Uterus (tissue), 4 donors: ENCODE measurements at places on chromosomes 6 and 20.

DNA sequence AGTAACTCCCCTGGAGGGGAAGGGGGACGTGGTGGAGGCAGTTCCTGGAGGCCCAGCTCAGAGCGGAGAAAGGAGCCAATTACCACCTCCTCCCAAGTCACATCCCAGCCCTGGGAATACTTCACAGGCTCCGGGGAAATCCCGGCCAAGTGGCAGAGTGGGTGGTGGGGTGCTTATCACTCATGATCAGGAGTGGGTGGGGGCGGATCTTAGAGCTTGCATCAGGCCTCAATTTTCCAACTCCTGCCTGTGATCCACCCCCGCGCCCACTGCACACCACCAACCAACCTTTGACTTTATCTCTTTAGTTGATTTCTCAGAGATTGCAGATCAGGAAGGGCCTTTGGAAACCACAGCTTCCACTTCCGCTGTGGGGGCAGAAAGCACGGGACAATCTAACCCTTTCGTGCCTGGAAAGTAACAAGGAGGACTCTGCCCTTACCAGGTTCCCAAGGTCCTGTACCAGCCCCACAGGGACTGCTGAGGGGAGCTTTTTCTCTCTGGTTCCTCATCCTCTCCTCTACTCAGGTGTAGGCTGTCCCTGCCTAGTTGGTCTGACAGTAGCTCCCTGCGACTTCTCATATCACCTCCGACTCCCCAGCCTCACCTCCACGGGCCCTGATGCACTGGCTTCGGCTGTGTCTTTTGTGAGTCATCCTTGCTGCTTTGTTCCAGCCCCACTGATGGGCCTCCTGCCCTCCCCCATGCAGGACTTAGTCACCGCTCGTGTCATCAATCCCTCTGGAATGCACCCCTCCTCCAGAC lies 24.9 kb upstream of the IER3 start:
- DNase-seq = peak; percentile 88
- H3K4me3 ChIP-seq = no peak overlapping the region

DNA sequence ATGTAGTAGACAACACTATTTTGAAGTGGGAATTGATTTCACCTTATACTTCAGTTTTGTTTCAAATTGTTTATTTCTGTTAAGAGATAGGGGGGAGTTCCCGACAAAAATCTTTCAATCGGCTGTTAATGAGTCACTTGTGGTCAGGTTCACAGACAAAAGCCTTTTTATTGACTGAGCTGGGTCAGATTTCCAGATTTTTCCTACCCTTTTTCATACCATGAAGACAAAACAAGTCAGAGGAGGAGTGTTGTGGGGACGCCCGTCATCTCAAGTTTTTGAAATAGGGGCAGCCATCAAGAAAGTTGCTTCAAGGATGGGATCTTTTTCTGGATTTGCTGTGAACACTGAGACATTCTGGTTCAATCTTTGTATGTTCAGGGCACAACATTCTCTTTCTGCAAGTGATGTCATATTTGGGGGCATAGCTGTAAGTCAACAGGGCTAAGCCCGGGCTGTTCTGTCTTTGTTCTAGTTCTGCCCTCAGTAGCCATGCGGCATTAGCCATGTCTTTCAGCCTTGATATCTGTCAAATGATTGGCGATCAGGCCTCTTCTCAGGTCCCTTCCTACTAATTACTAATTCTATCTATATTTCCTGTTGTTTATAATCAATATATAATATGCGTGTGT lies 496.0 kb upstream of the MARCKS start:
- no peaks in the 10 kb centered on the region for H3K27me3 ChIP-seq
- H3K4me3 ChIP-seq = no peak overlapping the region
- H3K4me1 ChIP-seq = no peaks in the 10 kb centered on the region
- no peak for DNase-seq

DNA sequence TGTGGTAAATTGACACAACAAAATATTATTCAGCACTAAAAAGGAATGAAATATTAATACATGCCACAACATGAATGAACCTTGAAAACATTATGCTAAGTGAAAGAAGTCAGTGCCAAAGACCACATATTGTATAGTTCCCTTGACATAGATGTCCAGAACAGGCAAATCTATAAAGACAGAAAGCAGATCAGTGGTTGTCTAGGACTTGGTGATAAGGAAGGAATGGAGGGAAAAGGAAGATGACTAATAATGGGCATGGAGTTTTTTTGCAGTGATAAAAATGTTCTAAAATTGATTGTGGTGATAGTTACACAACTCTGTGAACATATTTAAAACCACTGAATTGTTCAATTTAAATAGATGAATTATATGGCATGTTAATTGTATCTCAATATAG lies 32.5 kb downstream of the TBX18 start:
- no peak overlapping the region for H3K27ac ChIP-seq
- no peaks in the 10 kb centered on the region for H3K27me3 ChIP-seq
- H3K36me3 ChIP-seq = no peaks in the 10 kb centered on the region
- H3K4me1 ChIP-seq = no peaks in the 10 kb centered on the region
- H3K4me3 ChIP-seq = no peak overlapping the region
- no peak for DNase-seq

DNA sequence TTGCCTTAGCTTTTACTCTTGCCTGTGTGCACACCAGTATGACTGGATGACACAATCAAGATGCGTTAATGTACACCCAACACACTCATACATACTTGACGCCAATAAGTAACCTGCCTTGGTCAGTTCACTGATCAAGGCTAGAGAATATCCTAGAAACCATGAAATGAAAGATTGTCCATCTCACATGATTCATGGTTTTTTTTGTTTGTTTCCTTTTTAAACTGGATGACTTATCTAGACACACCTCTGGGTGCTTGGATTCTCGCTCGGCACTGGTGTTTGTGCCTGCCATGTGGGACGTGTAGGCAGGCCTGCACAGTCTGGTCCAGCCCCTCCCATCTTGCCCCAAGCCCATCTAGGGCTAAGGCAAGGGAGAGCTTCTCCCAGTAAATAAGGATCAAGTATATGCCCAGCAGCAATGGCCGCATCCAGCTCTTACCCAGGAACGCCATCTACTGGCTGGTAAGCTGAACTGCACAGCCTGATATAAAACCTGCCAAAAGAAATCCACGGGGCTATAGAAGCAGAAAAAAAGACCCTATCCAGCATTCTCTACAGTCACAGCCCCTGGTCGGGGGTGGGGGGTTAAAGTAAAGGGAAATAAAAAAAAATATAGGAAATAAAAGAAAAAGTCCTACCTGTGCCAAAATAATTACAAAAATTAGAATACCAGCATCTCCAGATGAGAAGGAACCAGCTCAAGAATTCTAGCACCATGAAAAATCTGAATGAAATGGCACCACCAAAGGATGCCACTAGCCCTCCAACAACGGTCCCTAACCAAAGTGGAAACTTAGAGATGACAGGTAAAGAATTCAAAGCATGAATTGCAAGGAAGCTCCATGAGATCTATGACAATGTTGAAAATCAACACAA lies 73.3 kb downstream of the OTOR start:
- H3K36me3 ChIP-seq = no peaks in the 10 kb centered on the region
- no peak overlapping the region for H3K27ac ChIP-seq
- DNase-seq = no peak

DNA sequence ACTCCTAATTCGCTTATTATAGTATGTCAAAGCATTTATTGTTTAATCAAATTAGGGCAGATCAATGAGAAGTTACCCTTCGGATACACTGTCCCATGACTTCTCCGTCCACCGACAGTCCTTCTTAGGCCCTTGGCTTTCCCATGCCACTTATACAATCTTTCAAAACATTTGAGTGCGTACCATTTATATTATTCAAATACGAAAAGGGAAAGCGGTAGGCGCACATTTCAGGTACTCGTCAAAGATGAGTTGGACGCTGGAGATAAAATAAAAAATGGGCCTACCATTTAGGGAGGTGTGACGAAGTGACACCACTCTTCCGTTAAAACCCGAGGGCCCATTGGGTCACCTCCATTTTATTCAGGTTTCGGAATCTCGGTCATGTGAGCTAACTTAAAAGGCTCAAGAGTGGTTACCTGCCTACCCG lies 542 bp upstream of the AFG1L start:
- no peak for DNase-seq
- H3K27ac ChIP-seq = peak overlapping the region; percentile 80
- H3K36me3 ChIP-seq = no peaks in the 10 kb centered on the region
- no peaks in the 10 kb centered on the region for H3K4me1 ChIP-seq
- no peaks in the 10 kb centered on the region for H3K27me3 ChIP-seq

DNA sequence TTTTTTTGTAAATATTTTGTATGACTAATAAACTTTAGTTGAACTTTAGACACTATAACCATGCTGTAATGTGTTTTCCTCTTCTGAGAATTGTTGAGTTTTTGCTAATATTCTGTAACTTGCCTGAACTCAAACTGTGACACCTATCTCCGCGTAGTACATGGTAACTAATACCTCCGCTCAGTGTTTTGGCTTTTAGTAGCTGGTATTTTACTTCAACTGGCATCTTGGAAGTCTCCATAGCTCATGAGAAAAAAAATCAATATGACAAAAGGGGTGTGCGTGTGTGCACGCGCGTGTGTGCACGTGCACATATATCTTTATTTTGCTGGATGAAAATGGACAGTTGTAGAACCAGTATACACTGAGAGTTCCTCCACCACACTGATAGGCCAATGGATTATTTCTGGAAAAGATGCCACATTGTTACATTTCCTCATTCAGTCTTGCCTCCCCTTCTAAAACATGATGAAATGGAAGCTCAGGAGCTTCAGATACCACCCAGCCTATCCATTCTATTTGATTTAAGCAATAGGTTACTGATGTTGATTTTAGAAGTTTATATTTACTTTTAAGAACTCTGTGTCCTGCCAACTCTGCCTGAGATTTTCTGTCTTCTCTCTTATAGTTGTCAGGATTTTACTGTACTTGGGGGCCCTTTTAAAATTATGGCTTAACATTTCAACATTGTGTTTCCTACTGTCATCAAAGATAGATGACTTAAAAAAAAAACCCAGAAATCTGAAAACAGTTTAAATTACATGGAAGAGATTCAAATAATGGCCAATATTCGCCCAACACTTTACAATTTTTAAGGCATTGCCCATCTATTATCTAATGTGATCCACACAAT lies 16.3 kb upstream of the ADGRG6 start:
- H3K27ac ChIP-seq = no peak overlapping the region
- DNase-seq = no peak
- no peaks in the 10 kb centered on the region for H3K27me3 ChIP-seq
- no peak overlapping the region for H3K4me3 ChIP-seq
- no peaks in the 10 kb centered on the region for H3K4me1 ChIP-seq

- no peak for DNase-seq
- no peaks in the 10 kb centered on the region for H3K36me3 ChIP-seq
- no peaks in the 10 kb centered on the region for H3K27me3 ChIP-seq
- H3K27ac ChIP-seq = no peak overlapping the region
- no peaks in the 10 kb centered on the region for H3K4me1 ChIP-seq
These were observed 317.1 kb upstream of the HSF2 start for GRCh38 chr6:122082370-122082769.

DNA sequence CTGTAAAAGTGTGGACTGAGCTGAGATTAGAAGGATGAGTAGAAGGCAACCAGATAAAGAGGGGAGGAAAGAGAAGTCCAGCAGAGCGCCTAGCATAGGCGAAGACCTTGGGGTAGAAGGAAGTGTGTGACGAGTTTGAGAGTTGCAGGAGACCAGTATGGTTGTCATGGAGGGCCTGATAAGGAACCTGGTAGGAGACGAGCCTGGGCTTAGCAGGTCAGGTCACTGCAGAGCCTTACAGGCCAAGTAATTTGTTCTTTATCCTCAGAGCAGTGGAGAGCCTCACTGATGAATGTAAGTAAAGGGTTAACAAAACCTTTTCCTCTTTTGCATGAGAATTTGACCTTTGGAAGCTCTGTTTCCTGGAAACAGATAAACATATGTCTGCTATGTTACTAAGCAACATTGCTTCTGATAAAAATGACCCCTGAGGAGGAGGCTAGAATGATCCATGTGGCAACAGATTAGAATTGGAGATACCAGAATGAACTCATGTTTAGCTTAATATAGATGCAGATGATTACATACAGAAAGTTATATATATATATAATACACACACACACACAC lies 2.9 kb upstream of the TMEM74B start:
- peaks cover 11% of the 10 kb centered on the region for H3K4me1 ChIP-seq
- no peak overlapping the region for H3K4me3 ChIP-seq
- no peak for DNase-seq

GRCh38 chr6:143478479-143479062 lies 28.0 kb downstream of the PEX3 start:
- H3K27ac ChIP-seq = no peak overlapping the region
- no peak overlapping the region for H3K4me3 ChIP-seq
- H3K27me3 ChIP-seq = no peaks in the 10 kb centered on the region
- no peak for DNase-seq
- H3K4me1 ChIP-seq = no peaks in the 10 kb centered on the region

DNA sequence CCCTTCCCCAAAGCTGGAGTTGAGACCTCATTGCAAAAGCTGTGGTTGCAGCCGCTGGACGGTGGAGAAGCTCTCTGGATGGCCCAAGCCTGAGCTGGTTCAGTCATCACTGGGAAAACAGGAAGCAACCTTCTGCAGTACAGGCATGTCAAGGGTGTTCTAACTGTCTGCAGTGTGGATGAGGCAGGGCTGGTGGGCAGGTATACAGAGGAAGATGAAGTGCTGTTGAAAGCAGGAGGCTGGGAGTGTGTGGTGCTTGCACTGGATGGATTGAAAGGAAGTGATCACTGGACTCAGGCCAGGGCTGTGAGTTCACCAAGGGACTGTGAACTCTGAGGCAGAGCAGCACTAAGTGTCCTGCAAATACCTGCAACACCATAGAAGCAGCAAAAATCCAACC lies 89.0 kb upstream of the NOX3 start:
- no peaks in the 10 kb centered on the region for H3K36me3 ChIP-seq
- H3K27ac ChIP-seq = no peak overlapping the region
- H3K4me3 ChIP-seq = no peak overlapping the region
- DNase-seq = no peak

- H3K27ac ChIP-seq = no peak overlapping the region
- H3K4me3 ChIP-seq = no peak overlapping the region
- H3K36me3 ChIP-seq = no peaks in the 10 kb centered on the region
- no peaks in the 10 kb centered on the region for H3K4me1 ChIP-seq
- no peaks in the 10 kb centered on the region for H3K27me3 ChIP-seq
These were observed 42.3 kb downstream of the ANKEF1 start for GRCh38 chr20:10077081-10077471.

- no peaks in the 10 kb centered on the region for H3K36me3 ChIP-seq
- H3K4me3 ChIP-seq = no peak overlapping the region
- H3K27ac ChIP-seq = no peak overlapping the region
- H3K4me1 ChIP-seq = no peaks in the 10 kb centered on the region
- no peak for DNase-seq
These were observed 18.6 kb downstream of the FARS2 start for GRCh38 chr6:5279891-5280338.

GRCh38 chr20:14997791-14998190 lies 660.4 kb upstream of the FLRT3 start:
- DNase-seq = no peak
- no peaks in the 10 kb centered on the region for H3K36me3 ChIP-seq
- H3K27me3 ChIP-seq = no peaks in the 10 kb centered on the region
- no peak overlapping the region for H3K27ac ChIP-seq
- H3K4me1 ChIP-seq = peaks cover 4% of the 10 kb centered on the region

DNA sequence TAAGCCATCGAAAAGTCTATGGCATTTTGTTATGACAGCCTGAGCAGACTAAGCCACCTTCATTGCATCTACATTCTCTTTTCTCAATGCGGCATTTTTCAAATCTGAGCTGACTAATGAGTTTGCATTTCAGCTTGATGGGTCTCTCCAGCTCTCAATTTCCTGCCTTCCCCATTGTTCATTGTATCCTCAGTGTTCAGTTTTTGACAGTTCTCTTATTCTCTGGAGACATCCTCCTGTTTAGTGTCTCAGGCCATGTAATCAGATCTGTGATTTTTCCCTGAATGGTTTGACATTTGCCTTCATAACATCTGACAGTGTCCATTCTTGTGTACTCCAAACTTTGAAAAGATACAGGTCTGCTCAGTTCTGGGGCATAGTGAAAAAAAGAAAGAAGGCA lies 27.9 kb upstream of the MCM3 start:
- no peaks in the 10 kb centered on the region for H3K4me1 ChIP-seq
- H3K27ac ChIP-seq = no peak overlapping the region
- no peak overlapping the region for H3K4me3 ChIP-seq
- H3K27me3 ChIP-seq = no peaks in the 10 kb centered on the region
